ENCODE measurements at places on chromosomes 3 and 15. TPM values are rescaled to one million over a fixed set of nuclear protein-coding genes. Genes with fewer than 3 reads are reported as not detected.

DNA sequence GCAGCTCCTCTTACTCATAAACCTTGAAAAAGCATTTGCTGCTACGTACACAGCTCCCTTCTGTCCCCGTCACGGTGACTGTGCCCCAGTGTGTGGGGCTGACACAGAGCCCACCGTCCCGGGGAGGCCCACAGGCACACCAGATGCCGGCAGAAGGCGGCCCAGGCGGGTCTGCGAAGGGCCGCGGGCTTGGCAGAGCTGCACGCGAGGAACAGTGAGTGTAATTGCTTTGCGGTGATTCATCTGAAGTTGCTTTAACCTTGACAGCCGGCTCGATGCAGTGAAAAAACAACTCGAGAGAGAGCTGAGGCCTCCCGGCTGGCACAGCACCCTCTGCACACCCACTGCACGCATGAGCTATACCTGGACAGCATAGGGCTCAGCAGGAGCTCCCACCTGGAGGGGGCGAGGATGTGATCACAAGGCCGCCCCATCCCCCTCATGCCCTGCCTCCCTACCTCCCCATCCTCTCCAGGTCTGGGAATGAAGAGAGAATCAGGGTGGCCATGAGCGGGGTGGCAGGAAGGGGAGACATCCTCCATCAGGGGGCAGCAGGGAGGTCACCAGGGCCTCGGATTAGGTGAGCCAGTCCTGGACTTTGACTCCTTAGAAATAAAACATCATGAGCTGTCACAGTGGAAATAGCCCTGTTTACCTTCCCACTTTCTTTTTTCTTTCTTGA, 172.7 kb downstream of the MEGF11 start:
- no peak for DNase-seq

- no peak for DNase-seq
Observed at GRCh38 chr3:7461202-7461825, 600.4 kb downstream of the GRM7 start.

GRCh38 chr3:49554633-49555265, 472 bp downstream of the BSN start:
- DNase-seq, result peak; percentile 70

DNA sequence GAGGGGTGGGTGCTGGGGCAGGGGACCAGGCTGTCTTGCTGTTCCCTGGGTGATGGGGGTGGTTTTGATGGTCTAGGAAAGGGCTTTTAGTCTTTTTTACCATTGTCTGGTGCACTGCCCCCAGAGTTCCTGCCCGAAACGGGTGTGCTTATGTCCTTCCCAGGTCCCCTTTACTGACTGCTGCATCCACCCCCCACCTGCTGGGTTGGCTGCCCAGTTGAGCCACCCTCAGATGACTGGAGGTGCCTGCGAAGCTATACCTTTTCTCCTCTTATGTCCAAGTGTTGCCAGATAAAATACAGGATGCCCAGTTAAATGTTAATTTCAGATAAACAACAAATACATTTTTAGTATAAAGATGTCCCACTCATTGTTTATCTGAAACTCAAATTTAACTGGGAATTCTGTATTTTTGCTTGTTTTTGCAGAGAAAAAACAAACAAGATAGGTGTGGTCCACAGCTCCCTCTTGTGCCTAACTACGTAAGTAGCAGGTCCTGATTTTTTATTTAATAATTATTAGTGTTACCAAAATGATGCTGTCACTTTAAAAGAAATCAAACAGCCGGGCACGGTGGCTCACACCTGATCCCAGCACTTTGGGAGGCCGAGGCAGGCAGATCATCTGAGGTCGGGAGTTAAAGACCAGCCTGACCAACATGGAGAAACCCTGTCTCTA, 6.1 kb upstream of the RPP14 start:
- no peak for DNase-seq

Gene TNNC1
- total RNA-seq, result 0.25 TPM

DNA sequence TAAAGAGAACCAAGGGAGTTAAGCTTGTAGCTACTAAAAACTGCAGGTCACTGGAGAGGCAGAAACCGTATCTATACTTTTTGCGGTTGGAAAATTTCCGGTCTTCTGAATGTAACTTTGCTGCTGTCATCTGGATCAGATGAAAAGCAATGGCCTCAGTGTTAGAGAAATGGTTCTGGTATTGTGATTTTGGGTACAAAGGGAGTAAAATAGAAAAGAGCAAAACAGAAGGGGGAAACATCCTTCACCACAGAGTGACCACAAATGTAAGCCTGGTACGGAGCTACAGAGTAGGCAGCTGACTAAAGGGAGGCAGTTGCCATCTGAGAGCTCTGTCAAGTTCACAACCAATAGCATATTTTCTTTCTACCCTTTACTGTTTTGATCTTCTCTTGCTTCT, 5.6 kb downstream of the CD96 start:
- DNase-seq, result no peak

- no peak for DNase-seq
Observed at GRCh38 chr3:178420033-178420432, 116.2 kb upstream of the KCNMB2 start.

- DNase-seq, result no peak
Observed at GRCh38 chr3:101202640-101203039, 117.7 kb downstream of the IMPG2 start.

DNA sequence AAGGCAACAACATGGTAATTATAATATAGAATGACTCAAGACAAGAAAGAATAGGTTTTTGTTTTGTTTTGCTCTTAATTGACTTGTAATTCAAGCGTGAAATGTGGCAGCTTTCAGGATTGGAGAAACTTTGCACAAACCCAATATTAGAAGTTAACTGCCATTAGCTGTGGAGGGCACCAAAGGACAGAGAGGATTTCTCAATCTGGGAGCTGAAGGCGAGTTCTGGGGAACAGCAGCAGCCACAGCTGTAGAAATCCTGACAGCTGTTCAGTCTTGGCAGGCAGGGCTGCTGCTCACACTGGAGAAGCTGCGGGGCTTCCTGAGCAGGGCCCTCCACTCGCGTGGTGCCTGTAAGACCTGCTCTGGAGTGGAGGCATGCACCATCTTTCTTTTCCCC, 182.2 kb upstream of the IL12A start:
- DNase-seq, result no peak

Gene GOLGA8T
- total RNA-seq, result 0.30 TPM

- no peak for DNase-seq
Observed at GRCh38 chr3:3038201-3038991, 71.8 kb downstream of the IL5RA start.

DNA sequence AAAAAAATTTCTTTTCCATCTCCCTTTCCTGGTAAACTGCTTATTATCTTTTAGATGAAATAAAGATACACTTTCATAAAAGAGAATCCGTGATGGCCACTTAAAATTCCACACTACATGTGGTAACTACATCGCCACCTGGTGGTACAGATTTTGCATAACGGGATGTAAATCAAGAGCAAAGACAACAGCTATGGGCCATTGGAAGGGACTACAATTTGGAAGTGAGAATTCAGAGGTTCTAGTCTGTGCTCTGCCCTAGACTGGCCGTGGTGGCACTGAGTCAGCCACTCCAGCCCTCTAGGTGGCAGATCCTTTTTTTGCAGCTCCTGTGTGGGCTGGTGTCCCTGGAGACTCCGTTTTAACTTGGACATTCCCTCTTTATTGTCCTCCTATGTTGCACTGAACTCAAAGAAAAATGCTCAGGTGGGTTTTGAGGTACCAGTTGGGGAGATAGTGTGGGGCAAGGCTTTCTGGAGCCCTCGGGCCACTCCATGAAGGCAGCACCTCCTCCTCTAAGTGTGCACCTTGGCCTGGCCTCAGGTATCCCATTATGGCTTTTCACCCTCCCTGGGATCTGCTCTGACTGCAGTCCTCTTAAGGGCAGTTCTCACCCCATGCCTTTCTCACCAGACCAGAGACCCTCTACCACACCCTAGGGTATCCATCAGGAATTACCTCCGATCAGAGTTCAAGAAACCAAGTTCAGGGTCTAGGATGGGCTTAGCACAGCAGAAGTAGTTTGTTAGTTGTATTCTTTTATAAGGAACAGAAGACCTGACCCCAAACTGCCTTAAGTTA, 54.9 kb downstream of the SPSB4 start:
- peak; percentile 57 for DNase-seq

DNA sequence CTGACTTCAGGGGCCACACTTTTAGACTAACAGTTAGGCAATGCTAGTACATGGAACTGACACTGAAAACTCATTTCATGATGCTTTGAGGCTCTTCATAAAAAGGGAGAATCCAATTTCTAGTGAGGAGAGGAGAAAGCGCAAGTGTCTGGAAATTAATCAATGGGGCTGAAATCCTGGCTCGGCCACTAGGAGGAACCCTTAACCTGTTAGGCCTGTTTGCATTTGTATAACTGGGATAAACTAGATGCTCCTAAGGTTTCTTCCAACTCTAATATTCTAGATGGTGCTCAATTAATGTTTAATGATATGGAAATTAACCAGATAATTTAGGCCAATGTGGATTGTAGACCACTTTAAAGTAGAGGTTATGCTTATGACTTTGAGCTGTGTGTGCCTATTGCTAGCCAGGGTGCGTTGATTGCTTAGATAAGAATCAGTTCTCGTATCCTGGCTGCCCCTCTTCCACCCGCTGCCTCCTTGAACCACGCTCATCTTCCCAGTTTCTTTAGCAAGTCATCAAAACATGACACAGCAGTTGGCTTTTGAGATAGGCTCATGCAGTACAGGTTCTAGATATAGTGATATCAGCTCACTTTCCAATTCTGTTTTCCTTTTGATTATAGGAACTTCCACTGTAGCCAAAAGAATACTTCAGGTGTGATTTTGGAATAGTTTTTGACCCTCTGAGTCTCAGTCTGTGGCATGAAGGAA, 16.8 kb upstream of the CRBN start:
- no peak for DNase-seq

DNA sequence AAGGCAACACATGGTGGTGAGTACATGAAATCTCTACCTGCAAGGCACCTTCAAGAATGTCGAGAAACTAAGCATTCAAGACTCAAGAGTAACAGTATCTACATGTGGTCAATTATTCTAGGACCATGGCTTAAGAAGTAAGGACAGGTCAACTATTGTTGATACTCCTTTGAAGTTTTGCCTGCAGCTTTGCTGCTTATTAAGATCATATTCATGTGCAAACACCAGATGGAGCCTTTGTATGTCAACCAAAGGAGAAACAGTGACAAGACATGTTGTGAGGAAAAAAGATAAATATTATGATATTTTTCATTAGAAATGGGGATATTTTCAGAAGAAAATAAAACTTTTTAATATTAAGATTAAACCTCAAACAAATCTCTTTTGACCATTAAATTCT, 52.3 kb upstream of the FGF7 start:
- no peak for DNase-seq

DNA sequence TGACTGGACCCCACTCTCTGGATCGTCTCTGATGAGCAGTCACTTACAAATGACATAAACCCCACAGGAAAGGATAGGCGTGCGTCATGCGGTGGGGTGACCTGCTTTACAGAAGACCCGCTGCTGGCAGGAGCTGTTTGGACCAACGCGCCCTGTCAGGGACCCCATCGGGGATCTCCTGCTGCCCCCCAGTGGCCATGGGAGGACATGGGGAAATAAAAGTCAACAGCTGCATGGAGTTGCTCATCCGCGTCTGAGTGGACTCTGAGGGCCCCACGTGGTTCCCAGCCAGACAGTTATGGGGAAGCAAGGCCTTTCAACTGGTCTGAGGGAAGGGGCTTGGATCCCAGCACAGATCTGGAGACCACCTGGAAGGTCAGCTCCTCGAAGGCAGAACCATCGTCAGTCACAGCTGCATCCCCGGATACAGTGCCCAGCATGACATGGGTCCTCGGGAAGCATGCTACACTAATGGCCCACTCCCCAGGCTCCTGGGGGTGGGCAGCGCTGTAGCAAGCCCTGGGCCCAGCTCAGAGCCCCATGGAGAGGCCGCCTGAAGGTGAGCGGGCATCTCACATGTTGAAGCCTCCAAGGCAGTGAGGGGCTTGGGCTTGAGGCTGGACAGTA, 32.1 kb downstream of the PTH1R start:
- peak; percentile 81 for DNase-seq

- DNase-seq, result no peak
Observed at GRCh38 chr3:12195231-12195630, 36.5 kb upstream of the TIMP4 start.

DNA sequence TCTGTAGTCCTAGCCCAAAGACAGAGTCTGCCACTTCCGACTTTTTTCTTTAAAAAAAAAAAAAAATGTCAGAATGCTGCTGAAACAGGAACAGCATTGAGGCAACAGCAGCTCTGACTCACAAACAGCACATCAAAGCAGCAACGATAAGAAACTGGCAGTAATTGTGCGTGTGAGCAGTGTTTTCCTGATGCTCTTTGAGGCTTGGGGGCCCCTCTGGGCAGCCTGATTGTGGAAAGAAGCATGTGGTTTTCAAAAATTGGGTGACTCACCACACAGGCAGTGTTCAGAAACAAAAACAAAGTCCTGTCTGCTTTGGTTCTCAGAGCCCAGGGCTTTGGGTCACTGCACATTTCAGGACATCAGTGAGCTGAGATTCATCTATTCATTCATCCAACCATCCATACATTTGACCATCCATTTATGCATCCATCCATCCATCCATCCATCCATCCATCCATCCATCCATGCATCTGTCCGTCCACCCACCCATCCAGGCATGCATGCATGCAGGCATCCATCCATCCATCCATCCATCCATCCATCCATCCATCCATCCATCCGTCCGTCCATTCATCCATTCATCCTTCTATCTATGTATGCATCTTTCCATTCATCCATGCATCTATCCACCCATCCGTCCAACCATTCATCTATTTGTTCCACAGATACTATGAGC, 308.4 kb downstream of the RPLP1 start:
- no peak for DNase-seq

- DNase-seq, result no peak
Observed at GRCh38 chr3:180229113-180229512, 192.4 kb upstream of the PEX5L start.

Gene IL17RC
- total RNA-seq, result 52.2 TPM

- peak; percentile 46 for DNase-seq
Observed at GRCh38 chr3:47283591-47284364, 1.0 kb downstream of the KLHL18 start.

DNA sequence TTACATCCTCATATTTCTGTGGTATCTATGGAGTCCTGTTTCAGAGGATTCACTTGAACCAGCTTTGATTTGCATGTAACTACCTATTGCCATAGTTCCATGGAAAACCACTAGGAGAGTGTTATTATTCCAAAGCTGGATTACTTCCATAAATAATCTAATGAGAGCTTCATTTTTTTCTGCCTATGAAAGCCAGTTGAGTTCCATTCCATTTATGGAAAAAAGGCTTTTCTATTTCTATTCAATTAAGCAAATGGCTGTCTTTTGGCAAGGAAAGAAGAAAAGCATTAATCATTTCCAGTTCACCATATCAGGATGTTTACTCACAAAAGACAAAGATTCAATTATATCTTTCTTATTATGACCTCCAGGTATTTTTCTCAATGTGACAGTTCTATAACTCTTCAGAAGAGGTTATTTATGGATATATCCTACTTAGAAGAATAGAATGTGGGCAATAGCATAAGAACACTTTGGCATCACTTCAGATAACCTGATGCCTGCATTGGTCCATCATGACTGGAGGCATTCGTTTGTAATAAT, 259.9 kb upstream of the ZPLD1 start:
- DNase-seq, result no peak

Gene ZBBX
- total RNA-seq, result not detected

Data from left lobe of liver (tissue), 2 donors.